Vagina (tissue), 2 donors: ENCODE measurements at places on chromosomes 2 and 18.
A peak's percentile ranks its signal among the peaks of the same experiment; 100 is the strongest.

DNA sequence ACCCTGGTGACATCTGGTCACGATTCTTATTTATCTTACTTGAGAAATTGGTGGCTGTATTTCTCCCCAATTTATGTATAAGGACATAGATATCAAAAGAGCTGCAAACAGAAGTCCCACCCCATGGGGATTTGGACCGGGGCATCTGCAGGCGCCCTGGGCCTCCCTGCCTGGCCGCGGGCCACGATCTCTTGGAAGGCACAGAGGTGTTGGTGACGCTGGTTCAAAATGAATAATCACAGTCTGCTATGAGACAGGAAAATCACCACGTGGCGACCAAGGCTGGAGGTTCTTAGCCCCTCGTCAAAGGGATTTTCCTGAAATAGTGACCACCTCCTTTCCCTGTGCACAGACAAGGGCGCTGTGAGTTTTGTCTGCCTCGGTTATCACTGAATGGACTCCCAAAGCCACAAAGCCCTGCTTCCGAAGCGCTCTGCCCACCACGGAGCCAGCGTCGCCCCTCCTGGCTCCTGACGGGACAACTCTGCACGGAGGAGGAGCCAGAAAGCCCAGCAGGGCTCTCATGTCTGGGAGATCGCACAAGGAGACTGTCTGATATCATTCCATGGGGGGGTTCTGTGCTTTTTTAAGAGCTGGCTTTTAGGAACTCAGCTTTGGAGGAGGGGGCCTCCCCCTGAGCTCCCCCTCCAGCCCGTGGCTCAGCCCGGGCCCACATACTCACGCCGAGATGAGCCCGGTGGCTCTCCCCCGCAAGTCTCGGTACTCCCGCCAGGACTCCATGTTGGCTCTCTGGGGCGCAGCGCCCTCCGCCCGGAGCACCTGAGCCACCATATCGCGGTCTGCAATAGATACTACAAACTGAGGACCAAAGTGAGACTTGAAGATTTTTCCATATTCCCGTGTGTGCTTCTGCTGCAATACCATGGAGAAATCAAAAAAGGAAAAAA is 14.6 kb downstream of the CYP27C1 start:
- no peaks in the 10 kb centered on the region for H3K36me3 ChIP-seq
- no peak overlapping the region for H3K4me3 ChIP-seq
- no peaks in the 10 kb centered on the region for H3K27me3 ChIP-seq
- no peaks in the 10 kb centered on the region for H3K4me1 ChIP-seq

DNA sequence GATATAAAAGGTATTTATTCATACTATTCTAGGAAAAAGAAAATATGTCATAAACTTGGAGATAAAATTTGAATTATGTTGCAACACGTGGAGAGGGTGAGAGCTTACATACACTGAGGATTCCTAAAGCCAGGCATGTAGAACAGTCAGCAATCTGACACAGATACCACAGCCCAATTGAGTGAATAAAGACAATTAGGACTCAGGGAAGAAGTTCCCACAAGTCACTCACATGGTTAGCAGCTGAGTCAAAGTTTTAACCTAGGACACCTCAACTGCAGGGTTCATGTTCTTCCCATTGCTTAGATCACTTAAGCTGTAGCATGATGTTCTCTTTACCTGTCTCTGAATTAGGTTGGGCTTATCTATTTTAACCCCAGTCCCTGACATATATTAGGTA is 189.5 kb downstream of the CMPK2 start:
- no peaks in the 10 kb centered on the region for H3K27me3 ChIP-seq
- DNase-seq, result no peak
- no peak overlapping the region for H3K27ac ChIP-seq
- H3K4me3 ChIP-seq, result no peak overlapping the region
- no peaks in the 10 kb centered on the region for H3K4me1 ChIP-seq

DNA sequence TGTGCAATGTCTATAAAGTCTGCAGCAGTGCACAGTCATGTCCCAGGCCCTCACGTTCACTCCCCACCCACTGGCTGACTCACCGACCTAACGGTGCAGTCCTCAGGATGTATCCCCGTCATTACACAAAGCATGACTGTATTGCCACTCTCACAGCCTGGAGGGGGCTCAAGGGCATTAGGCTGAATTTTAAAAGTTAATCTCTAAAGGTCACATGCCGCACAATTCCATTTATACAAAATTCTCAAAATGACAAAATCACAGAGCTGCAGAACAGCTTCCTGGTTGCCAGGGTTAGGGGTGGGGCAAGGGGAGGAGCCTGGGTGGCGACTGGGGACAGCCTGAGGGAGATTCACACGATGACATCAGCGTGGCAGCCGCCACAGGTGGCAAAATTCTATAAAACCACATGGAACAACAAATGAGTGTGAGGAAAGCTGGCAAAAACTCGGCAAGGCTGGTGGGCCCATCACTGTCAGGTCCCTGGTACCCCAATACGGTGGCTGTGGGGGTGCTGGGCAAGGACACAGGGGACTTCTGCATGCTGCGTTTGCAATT is 97.6 kb downstream of the NDUFA10 start:
- no peaks in the 10 kb centered on the region for H3K36me3 ChIP-seq
- no peak for DNase-seq
- H3K4me1 ChIP-seq, result no peaks in the 10 kb centered on the region
- H3K27ac ChIP-seq, result no peak overlapping the region

DNA sequence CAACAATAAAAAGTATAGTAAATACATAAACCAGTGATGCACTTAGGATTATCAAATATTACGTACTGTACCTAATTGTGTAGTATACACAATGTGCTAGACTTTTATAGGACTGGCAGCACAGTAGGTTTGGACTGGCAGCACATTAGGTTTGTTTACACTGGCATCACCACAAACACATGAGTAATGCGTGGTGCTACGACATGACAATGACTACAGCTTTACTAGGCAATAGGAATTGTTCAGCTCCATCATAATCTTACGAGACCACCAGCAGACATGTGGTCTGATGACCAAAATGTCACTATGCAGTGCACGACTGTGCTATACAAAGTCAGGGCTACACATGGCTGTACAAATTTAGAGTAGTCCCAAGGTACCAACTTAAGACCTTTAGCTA is 2.3 kb downstream of the MBOAT2 start:
- no peaks in the 10 kb centered on the region for H3K27me3 ChIP-seq
- peaks cover 28% of the 10 kb centered on the region for H3K4me1 ChIP-seq
- no peak overlapping the region for H3K4me3 ChIP-seq
- no peaks in the 10 kb centered on the region for H3K36me3 ChIP-seq

GRCh38 chr18:2121224-2121623 is 450.1 kb downstream of the METTL4 start:
- no peak overlapping the region for H3K4me3 ChIP-seq
- no peak overlapping the region for H3K27ac ChIP-seq
- H3K4me1 ChIP-seq, result no peaks in the 10 kb centered on the region
- H3K36me3 ChIP-seq, result no peaks in the 10 kb centered on the region

DNA sequence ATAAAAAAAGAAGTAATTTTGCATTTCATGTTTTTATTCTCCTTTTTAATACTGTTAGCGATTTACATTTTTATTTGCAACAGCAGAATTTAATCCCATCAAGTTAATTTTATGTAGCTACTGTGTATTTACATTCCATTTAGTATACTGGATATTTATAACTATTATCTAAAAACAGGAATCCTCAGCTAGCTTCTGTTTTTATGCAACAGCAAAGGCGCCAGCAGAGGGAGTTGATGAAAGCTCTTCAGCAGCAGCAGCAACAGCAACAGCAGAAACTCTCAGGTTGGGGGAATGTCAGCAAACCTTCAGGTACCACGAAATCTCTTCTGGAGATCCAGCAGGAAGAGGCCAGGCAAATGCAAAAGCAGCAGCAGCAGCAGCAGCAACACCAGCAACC is 26.2 kb upstream of the SNORC start:
- peaks cover 85% of the 10 kb centered on the region for H3K36me3 ChIP-seq
- DNase-seq, result no peak
- H3K27ac ChIP-seq, result no peak overlapping the region
- no peaks in the 10 kb centered on the region for H3K4me1 ChIP-seq

DNA sequence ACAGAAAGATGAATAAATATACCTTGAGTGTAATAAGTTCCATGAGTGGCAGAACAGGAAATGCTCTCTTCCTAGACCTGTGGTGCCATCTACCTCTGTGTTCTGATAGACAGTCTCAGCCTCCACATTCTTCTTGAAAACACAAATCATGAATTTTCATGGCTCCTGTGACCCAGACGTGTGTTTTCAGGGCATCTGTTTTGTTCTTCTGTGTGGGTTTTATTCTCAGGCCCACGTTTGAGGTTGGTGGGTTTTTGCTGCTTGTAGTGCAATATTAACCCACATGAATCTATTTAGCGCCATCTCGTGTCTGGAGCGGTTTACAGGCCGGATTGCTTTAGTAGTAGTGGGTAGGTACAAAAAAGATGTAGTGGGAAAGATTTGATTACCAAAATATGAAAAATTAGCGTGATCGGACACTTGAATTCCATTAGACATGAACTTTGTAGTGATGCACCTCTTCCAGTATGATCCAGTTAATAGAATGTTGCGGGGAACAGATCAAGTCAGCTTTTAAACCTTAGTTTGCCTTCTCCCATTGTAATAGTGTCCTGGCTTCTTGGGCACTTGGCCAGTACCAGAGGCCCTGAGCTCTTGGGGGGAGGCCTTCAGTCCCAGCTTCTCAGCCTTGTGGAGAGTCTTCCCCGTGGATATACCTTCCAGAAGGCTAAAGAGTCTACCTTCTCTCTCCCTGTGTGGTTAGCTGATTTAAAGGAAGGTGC is 256.5 kb downstream of the TPGS2 start:
- H3K4me3 ChIP-seq, result no peak overlapping the region
- no peaks in the 10 kb centered on the region for H3K4me1 ChIP-seq
- no peaks in the 10 kb centered on the region for H3K27me3 ChIP-seq
- H3K27ac ChIP-seq, result no peak overlapping the region
- peak; percentile 56 for DNase-seq

DNA sequence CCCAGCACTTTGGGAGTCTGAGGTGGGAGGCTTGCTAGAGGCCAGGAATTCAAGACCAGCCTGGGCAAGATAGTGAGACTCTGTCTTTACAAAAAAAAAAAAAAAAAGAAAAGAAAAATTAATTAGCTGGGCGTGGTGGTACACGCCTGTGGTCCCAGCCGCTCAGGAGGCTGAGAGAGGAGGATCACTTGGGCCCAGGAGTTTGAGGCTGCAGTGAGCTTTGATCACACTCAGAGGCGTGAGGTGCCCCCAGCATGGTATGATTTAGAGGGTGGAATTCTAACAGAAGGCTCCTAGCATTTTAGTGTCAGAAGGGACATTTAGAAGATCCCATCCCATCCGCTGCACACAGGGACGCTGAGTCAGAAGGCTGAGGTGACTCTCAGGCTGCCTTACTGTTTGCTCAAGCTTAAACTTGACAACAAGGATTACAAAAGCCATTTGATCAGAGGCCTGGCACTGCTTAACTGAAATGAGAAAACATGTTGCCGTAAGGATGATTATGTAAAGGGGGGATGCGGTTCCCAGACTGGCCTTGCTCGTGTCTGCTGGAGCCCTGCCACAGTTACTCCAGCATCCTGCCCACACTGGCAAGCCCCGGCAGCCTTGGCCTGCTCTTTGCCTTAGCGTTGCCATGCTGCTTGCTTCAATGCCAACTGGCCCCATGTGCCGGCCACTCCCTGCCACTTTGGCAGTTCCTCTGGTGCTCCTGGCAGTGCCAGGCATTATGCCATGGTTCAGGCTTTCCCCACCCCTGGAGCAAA is 45.6 kb upstream of the SLC1A4 start:
- no peaks in the 10 kb centered on the region for H3K27me3 ChIP-seq
- no peaks in the 10 kb centered on the region for H3K36me3 ChIP-seq

DNA sequence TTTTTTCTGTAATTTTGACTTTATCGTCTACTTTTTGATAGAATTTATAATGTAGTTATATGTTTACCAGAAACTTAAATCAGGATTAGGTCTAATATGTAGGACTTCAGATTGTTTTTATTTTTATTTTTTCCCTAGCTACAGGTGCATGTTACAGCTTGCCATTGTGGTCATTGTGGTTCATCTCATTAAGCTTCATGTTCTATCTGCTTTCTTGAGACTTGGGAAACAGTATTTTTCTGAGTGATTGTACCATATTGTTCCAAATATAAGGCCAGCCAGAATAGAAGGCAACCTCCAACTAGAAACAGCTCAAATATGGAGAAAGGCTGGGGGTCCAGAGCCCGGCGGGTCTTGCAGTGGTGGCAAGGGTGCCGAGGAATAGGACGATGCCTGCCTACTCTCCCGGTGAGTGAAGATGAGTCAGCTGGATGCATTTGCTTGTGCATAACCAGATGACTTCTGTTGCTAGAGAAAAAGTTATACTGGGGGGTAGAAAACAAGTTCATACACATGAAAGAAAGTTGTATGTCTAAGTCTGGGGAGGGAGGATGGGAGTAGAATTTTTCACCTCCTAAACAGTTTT is 188.4 kb downstream of the CCDC85A start:
- H3K36me3 ChIP-seq, result no peaks in the 10 kb centered on the region
- H3K27ac ChIP-seq, result no peak overlapping the region
- H3K4me1 ChIP-seq, result no peaks in the 10 kb centered on the region
- DNase-seq, result no peak
- no peaks in the 10 kb centered on the region for H3K27me3 ChIP-seq
- H3K4me3 ChIP-seq, result no peak overlapping the region

DNA sequence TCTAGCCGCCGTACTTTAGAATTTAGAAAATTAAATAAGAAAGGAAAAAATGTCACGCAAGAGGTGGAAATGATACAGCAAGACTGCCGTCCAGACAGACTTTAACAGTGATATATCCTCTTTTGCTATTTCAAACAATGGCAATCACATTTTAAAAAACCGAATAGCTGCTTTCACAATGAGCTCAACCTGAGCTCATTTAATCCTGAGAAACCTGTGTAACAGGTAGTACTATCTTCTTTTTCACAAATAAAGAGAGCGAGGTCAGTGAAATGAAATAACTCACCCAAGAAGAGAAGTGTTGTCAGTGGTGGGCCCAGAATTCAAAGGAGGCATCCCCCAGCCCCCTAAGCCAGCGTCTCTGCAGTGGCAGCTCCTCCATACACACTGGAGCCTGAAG is 60.7 kb upstream of the DAPL1 start:
- H3K4me3 ChIP-seq, result no peak overlapping the region
- no peak for DNase-seq
- no peaks in the 10 kb centered on the region for H3K36me3 ChIP-seq

DNA sequence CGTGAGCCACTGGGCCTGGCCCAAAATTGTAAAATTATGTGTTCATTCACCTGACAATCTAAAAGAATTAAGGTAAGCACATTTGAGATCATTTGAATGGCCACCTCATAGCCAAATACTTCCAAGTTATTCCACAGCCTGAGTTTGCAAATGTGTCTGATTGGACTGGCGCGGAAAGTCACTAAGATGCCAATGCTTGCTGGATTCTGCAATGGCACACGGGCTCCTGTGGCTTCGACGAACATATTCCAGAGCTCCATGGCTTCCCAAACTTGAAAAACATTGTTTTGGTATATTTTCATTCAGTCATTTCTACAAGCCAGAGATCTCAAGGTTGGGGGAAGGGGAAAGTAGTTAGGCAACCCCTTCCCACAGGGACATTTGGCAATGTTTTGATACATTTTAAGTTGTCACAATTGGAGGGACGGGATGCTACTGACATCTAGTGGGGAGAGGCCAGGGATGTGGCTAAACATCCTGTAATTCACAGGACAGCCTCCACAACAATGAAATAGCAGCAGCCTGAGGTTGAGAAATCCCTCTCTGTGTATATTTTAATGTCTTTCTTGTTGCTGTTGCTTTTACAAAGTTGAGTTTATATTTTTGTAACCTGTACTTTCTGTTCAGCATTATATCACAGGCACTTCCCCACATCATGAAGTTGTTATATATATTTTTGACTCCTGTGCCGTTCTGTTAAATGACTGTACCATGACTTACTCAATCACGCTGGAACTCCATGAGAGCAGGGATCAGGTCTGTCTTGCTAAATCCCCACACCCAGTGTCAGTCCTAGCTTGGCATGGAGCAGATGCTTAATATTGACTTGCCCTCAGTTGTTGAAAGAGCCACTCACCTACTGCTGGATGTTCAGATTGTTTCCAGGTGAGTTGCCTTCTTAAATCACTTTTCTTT is 56.9 kb downstream of the COL4A4 start:
- H3K27me3 ChIP-seq, result no peaks in the 10 kb centered on the region
- no peak for DNase-seq
- H3K4me1 ChIP-seq, result no peaks in the 10 kb centered on the region
- no peak overlapping the region for H3K27ac ChIP-seq
